ENCODE measurements at places on chromosomes 1 and 21.
A peak's percentile ranks its signal among the peaks of the same experiment; 100 is the strongest.

DNA sequence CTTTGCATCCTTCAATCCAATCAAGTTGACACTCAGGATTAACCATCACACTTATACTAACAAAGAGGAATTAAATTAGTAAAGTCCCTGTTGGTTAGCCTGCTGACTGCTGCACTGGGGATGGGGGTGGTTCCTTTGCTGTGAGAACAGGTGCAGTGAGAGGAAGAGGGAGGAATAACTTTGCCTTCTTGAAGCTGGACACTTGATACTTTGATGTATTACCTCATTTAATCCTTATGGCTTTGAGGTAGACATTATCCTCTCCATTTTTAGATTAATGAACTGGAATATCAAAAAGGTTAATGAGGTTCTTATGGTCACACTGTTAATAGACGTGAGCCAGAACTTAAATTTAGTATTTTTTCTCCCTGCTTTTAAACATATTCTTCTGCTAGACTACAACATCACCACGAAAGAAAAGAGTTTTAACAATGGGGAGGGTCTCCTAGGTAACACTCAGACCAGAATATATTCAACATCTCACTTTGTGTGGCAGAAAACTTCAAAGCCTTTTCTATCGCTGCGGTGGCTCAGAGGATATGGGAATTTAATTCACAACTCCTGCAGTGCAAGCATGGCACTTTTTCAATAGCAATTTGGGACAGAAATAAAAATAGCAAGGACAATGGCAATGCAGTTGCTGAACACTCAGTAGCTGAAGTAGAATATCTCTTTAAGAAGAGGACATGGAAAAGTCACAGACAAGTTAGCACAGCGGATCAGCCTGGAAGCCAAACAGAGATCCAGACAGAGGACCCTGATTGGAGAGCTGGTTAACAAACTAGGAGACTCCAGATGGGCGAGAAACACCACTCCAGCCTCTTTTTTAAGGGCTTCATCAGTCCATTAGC, 68.8 kb upstream of the DNAH14 start:
- DNase-seq: no peak

DNA sequence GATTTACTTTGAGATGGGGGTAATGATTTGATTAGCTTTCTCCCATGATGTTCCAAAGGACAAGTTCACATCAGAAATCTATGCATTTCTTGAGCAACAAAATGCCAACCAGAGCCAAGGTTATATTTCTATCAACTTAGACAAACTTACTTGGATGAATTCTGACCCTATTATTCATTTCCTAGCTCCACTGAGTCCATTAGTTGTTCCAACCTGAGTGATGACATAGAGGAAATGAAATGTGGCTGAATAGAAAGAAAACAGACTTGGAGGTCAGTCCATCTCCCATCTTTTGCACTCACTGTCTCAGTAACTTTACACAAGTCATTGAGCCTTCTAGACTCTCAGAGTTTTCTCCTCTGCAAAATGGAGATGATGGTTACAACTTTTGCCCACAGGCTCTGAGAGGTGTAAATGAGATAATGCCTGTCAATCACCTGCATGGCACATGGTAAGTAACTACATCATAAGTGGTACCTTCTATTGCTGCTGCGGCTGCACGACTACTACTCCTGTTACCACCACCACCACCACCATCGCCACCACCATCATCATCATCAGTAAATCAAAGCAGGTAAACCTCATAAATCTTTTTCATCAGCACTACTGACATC, 98.2 kb downstream of the PTPN14 start:
- DNase-seq: no peak

DNA sequence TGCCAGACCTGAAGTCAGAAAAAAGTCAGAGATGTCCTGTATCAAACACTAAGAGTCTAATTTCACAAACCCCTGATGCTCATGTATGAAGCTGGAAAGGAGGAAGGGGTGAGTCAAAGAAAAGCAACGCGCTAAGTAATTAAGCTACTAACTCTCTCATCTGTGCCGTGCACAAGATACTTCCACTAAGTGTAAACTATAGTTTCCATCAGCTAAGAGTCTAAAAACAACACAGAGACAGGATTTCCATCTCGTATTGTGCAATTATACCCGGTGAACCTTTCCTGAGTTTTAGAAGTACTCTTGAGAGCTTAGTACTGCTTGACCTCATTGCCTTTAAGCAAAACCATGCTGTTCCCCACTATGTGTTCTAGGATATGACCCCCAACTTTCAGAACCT, 19.0 kb downstream of the DNALI1 start:
- no peak for DNase-seq

DNA sequence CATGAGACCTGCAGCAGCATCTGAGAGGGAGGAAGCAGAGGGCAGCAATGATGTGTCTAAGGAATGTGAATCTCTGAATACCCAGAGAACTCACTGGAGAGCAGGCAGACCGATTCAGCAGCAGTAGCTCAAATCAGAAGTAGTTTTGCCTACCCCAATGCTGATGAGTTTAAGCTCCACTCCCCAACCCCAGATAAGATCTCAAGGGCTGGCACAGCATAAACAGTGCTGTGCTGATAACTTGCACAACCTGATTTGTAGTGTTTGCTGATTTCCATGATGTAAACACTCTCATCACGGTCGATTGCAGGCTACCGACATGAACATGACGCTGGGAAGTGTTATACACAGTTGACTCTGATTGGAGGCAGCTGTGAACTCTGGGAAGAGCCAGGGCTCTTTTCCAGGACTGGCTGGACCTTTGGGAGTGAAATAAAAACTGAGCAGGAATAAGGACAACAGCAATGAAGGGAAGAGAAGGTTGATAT, 11.2 kb upstream of the HMGCS2 start:
- DNase-seq: peak; percentile 67

- no peak for DNase-seq
Observed at GRCh38 chr1:101371259-101371658, 134.4 kb downstream of the S1PR1 start.

GRCh38 chr21:25420831-25421230, 186.4 kb downstream of the MRPL39 start:
- DNase-seq: no peak

DNA sequence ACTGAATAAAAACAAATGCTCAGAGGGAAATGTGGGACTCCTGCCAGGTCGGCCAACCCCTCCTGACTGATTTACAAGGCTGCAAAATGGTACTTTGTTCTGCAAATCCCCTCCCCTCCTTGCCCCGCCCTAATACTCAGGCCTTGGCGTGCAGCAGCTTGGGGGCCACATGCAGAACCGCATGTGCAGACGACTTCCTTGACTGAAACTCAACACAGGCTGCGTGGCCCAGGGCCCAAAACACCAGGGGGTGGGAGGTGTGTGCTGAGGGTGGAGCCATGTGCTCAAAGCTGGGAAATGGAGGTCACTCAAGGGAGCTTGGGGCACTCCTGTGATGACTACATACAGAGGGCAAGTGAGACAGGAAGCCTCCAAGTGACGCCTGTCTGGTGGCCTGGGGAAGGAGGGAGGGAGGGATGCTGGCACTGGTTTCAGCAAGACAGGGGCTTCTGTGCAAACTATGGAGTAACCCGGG, 87.2 kb downstream of the MRPL37 start:
- DNase-seq: no peak

GRCh38 chr1:198747127-198747526, 108.3 kb downstream of the PTPRC start:
- DNase-seq: no peak

All from forelimb muscle (tissue), 1 donor.